ENCODE measurements at places on chromosomes 11 and 22.
A peak's percentile ranks its signal among the peaks of the same experiment; 100 is the strongest.

DNA sequence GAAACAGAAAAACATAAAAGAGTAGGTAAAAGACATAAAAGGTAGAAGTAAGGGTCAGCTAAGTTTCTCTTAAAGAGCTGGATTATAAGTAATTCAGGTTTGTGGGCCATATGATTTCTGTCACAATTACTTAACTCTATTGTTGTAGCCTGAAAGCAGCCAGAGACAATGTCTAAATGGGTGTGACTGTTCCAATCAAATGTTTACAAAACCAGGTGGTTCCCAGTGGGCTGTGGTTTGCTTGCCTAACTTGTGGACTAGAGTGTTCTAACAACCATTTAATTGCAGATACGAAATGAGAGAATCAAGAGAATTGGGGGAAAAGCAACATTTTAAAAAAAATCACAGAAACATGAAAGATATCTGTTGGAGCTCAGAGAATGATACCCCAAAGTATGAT, 22.6 kb downstream of the OR6M1 start:
- DNase-seq = no peak

DNA sequence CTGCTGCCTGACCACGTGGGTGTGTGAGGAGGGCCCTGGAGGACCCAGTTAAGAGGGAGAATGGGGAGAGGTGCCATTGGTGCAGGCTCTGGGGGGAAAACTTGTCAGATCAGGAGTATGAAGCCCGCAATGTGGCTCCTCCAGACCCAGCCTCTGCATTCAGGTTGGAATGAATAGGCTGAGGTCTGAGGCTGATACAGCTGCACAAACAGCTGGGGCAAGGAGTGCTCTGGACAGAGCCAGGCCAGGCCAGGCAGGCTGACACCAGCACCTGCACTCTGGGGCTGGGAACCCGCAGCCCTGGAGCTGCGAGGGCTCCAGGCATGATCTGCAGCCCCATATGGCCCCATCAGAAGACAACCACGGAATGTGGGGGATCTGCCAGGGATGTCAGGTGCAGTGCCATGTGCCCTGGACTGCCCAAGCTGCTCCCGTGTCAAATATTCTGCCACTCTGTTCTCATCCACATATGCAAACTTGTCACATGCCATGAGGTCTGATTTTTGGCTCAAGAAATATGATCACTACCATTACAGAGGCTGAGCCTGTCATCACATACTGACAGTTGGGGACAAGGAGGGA, 27.2 kb upstream of the KCNJ11 start:
- DNase-seq = no peak

- DNase-seq = peak; percentile 35
Observed at GRCh38 chr22:38203090-38203810, 1.5 kb downstream of the MAFF start.

- no peak for DNase-seq
Observed at GRCh38 chr11:8070417-8071115, 10.4 kb upstream of the TUB start.

GRCh38 chr11:925158-925495, 543 bp upstream of the AP2A2 start:
- DNase-seq = no peak

GRCh38 chr11:95989780-95990179, 65.9 kb upstream of the MTMR2 start:
- no peak for DNase-seq
